Left lobe of liver (tissue), 2 donors: ENCODE measurements at places on chromosomes 6 and 20. TPM values are rescaled to one million over a fixed set of nuclear protein-coding genes. Genes with fewer than 3 reads are reported as not detected.

Gene ELOVL2
- total RNA-seq: 5.9 TPM

Gene PIGT
- total RNA-seq: 36.0 TPM

Gene DEFB112
- not detected for total RNA-seq

Gene FAXC
- 0.03 TPM for total RNA-seq

Gene PAK5
- 0.08 TPM for total RNA-seq

Gene TSBP1
- not detected for total RNA-seq

DNA sequence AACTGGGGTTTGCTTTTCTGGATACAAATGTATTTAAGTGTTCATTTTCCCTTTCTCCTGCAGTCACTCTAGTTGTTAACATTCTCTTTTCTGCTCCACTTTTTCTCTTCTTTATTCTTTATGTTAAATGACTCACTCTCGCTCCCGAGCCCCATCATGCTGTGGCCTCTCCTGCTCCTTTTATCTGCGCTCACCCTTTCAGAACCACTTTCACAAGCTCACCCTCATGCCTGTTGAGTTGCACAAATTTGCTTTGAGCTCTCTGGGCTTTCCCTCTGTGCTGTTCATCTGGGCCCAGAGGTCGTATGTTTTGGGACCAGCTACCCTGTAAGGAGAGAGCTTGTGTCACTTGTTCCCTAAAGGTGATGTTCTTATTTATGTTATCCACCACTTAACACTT lies 98.1 kb upstream of the ASCC3 start:
- DNase-seq: no peak

DNA sequence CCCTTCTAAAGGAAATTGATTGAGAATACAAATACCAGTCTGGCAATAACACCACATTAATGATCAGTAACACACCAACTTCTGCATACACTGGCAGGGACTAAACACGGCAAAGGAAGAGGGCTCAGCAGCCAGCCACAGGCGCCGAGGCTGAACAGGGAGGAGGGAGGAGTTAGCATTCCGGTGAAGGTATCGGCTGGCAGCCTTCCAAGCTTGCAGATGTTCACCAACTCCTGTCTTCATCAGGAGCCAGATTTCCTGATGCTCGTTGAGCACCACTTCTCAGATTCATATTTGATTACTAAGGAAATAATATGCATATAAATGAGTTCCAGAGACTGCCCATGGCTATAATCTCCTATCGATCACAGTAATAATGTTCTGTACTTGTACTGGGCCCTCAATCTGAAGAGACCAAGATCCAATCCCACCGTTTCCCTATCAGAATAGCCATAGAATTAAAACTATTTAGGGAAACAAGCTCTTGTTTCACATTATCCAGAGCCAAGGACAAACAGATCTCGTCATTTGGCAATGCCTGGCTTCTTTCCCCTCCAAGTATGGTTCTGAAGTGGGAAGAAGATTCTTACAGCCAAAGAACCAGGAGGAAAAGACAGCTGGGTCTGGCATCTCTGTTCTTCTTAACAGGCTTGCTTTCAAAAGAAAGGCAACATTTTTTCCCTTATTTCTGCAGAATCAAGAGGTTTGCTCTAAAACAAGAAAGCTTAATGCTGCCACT lies 42.2 kb downstream of the GFOD1 start:
- DNase-seq: peak; percentile 72

GRCh38 chr20:60224914-60225313 lies 266.7 kb downstream of the CDH26 start:
- no peak for DNase-seq

- no peak for DNase-seq
These were observed 61.9 kb upstream of the ATXN1 start for GRCh38 chr6:16822975-16823717.

- DNase-seq: no peak
These were observed 106.0 kb downstream of the ADGRG6 start for GRCh38 chr6:142407685-142408273.

DNA sequence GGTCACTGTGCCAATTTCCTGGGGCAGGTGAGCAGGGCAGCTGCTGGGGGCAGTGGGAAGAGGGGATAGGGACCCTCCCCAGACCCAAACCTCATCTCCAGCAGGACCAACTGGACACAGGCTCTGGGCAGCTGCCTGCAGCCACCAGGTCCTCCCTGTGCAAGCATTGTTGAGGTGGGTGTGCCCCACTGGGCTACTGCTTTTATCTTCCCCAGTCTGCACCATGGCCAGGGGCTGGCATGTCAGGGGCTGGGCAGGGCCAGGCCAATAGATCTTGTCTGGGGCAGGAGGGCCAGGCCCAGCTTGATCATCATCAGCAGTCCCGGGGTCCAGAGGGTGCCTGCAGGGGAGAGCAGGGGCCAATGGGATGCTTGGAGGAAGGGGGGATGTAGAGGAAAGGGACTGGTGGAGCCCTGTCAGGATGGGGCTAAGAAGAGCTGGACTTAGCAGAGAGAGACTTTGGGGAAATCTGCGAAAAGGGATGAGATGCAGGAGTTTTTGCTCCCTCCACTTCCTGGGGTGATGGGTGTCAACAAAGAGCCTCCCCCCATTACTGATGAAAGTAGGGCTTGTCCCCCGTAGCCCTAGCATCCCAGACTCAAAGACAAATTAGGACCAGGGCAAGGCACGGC lies 5.7 kb downstream of the EBF4 start:
- DNase-seq: peak; percentile 32

- no peak for DNase-seq
These were observed 44.7 kb downstream of the NCOA3 start for GRCh38 chr20:47546184-47547033.

- DNase-seq: peak; percentile 79
These were observed 47.4 kb upstream of the KIF13A start for GRCh38 chr6:18034798-18035202.

- no peak for DNase-seq
These were observed 23.3 kb downstream of the EDN3 start for GRCh38 chr20:59323731-59324130.

DNA sequence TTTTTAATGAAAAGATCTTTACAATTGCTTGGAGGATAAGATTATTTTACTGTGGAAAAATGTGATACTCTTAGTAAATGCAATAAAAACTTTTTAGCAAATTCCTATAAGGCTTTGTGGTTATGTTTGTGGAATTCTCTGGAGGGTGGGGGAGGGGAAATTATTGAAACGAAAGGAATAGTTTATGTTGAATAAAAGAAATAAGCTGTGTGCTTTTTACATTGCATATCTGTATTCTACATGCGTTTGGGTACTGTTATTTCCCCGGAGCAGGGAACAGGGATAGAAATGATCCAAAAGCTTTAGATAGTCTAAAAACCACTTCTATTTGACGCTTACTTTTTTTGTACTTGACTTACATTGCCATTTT lies 143.8 kb downstream of the SLC16A10 start:
- no peak for DNase-seq

DNA sequence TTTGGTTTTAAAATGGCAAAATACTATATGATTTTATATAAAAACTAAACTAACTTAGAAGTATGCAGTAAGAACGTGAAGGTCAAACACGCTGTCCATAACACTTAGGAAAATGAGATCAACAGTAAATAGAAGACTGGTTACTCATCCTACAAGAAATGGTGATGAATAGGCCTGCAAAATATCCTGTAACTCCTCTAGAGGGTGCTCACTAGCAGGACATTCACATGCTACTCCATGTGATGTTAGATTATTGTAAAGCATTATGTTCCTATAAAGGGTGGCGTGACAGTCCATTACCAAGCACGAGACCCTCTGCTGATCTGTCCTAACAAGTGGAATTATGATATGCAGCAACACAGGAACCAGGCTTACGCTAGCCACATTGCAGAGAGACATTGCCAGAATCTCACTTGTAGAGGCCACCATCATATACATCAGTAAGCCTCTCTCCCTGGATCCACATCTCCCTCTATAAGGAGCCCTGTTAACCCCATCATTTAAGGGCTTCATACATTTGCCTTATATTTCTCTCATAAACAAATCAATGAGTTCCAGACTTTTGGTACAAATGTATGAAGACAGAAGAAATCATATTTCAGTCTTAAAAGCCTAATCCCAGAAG lies 18.0 kb upstream of the DEFB129 start:
- no peak for DNase-seq

DNA sequence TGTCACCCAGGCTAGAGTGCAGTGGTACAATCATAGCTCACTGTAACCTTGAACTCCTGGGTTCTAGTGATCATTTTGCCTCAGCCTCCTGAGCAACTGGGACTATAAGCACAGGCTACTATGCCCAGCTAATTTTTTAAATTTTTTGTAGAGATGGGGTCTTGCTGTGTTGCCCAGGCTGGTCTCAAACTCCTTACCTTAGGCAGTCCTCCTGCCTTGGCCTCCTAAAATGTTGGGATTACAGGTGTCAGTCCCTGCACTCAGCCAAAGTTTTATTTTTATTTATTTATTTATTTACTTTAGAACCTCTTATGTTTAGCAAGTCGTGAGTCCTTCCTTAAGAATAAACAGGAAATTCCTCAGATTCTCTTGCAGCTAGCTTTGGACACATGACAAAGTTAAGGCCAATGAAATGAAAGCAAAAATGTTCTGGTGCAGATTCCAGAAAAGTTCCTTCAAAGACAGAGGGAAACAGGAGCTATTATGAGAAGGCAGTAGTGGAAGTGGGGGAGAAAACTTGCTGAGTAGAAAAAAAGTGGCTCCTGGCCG lies 19.1 kb downstream of the PIM1 start:
- no peak for DNase-seq

GRCh38 chr6:13292774-13293173 lies 35.6 kb downstream of the TBC1D7 start:
- peak; percentile 38 for DNase-seq

- DNase-seq: no peak
These were observed 54.7 kb downstream of the CDC5L start for GRCh38 chr6:44442236-44442635.

DNA sequence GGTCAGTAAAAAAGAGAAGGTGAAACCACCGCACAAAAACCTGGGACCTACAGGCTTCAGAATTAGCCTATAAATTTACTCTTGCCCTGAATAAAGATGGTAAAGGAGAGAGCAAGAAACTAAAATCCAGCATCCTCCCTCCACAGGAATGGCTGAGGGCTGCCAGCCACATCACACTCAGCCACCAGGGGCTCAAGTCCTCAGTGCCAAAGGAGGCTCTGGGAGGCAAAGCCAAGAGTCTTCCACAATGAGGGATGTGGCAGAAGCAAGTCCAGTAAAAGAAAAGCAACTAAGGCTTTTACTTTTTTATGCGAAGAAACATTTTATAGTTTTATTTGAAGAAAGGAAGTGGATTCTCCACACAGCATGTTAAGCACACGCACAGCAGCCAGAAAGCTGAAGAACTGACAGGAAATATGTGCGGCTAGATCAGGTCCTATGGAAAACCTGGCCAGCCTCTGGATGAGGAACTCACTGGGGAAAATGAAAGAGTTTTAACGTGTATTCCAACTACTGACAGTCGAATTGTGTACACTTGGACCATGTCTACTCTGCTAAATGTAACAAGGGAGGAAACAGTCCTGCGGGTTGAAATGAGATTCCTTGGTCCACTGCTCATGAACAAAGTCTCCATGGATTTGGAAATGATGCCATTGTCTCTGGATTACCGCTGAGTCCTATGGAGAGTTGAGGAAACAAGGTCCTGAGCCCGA lies 219.4 kb upstream of the SSTR4 start:
- no peak for DNase-seq

DNA sequence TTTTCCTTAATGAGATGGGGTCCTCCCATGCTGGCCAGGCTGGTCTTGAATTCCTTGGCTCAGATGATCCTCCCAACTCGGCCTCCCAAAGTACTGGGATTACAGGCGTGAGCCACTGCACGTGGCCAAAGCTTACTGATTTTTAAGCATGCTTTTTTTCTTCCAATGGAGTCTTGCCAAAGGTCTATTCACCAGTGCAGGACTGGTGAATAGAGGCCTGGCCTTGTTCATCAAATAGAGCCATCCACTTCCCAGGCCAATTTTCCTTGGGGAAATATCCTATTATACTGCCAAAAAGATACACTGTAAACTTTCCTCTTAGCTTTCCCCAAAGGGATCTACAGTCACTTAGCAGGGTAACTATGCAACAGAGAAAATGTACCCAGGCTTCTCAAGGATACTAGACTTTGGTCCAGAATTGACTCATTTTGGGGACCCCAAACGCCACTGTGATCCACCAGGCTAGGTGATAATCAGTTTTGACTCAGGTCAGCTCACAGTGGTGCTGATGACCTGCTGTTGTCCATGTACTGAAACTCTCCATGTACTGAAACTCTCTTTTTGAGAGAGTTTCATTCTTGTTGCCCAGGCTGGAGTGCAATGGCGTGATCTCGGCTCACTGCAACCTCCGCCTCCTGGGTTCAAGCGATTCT lies 91.8 kb downstream of the REPS1 start:
- DNase-seq: no peak

DNA sequence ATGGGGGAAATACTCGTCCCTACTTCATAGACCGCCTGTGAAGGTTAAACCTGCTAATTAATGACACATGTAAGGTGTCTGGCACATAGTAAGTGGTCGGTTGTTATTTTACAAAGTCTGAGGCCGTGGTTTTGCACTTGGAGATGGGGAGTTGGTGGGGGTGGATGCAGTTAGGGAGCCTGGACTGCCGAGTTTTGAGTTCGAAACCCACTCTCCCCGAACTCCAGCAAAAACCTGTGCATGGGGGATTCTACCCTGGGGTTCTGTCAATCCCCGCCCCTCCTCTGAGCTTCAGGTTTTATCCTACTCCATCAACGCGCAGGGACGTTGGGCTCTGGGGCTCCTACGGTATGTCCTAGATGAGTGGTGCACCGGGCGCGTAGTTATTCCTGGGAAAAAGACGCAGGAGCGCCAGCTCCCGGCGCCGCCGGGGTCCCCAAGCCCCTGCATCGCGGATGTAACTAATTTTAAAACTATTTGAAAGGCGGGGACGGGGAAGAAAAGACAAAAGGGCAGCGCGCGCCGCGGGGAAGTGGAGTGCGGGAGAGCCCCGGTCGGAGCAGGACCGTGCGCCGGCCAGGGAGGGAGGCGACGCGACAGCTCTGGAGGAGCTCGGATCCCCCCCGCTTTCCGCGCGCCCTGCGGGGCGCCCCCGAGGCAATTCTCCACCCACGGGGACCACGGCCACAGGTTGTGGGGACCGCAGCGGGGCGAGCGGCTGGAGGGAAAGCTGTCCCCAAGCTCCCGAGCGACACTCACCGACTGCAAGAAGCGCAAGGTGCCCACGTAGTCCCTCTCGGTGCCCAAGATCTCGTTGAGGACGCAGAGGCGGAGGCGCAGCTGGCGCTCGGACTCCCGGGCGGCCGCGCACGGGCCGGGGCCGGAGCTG lies 672 bp downstream of the PREX1 start:
- DNase-seq: no peak
